ENCODE measurements at places on chromosomes 5 and 9.
A peak's percentile ranks its signal among the peaks of the same experiment; 100 is the strongest.

DNA sequence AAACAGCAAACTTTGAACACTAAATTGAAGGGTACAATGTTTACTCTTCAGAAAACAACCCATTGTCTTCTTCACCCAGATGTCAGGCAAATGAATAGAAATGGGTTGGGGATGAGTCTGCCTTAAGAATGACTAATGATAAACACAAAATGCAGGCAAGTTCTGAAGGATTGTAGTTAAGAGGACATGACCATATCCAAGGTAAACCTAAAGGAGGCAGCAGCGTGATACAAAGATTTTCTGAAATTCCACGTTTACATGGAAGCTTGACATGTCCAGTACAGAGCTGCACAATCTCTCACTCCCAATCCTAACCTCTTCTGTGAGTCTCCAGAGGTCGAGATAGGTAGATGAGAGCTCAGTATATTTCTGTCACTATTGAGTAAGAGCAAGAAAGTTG lies 1263.2 kb upstream of the CDH6 start:
- peak; percentile 1 for DNase-seq

- DNase-seq: no peak
Observed at GRCh38 chr9:83521411-83521810, 16.8 kb downstream of the FRMD3 start.

DNA sequence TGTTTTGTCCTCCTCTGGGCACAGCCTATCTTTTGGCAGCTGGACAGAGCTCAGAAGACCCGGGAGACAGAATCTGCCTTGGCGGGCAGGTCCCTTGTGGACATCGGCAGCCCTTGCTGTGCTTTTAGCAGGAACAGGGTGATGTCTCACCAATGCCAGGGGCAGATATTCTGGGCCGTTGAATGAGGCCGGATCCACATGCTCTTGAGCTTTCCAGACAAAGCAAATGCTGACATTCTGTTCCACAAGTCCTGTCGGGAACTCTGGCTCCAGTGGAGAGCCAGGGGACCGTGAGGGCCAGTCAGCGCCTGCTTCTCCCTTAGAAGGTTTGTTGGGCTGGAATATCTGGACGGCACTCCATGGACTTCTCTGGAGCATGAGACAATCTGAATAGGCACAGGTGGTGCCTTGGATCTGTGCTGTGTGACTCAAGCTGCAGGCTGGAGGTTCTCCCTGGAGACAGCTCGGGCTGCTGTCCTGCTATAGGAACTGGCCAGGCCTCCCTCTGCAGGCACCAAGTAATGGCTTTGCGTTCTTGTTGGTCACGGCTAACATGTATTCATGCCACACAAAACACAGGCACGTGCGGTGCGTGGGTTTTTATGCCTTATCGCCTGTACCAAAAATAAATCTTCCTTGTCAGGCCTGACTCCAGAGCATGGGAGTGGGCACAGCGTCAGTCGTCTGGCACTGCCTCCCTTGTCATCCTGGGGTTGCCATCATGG lies 80.3 kb downstream of the GADD45G start:
- no peak for DNase-seq

- DNase-seq: no peak
Observed at GRCh38 chr9:4317205-4317604, 17.3 kb upstream of the GLIS3 start.

DNA sequence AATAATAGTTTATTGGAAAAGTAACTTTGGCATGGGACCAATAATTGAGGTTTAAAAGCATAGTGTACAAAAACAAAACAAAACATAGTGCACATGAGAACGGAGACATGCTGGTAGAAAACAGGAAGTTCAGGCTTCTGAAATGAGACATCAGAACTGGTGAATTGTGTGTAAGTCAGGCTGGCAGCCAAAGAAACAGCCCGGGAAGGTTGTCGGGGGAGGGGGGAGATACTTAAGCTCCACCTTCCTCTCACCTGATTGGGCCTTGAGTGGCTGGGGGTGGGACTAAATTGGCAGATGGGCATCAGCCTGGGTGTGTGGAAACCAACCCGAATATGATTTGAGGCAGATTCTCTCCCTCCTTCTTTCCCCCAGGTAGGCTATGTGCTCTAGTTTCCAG lies 256.3 kb downstream of the SMARCA2 start:
- peak; percentile 11 for DNase-seq
